ENCODE measurements at places on chromosomes 6 and 20.

- DNase-seq, result no peak
Observed at GRCh38 chr20:31670371-31671228, 32.9 kb downstream of the COX4I2 start.

GRCh38 chr20:50943069-50943468, 11.8 kb upstream of the ADNP start:
- no peak for DNase-seq

DNA sequence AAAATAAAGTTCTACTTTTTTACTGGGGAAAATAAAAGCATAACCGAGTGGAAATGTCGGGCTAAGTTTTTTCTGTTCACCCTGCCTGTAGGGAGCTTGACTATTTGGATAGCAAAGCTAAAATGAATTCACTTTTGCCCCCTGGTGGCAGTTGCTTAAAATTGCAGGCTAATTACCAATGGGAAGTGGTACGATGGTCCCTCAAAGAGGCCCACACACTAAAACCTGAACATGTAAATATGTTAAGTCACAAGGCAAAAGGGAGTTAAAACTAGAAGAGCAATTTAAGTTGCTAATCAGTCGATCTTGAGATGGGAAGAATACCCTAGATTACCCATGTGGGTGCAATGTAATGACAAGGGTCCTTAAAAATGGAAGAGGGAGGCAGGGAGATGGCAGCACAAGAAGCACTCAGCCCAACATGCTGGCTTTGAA, 916 bp upstream of the SUN5 start:
- no peak for DNase-seq

DNA sequence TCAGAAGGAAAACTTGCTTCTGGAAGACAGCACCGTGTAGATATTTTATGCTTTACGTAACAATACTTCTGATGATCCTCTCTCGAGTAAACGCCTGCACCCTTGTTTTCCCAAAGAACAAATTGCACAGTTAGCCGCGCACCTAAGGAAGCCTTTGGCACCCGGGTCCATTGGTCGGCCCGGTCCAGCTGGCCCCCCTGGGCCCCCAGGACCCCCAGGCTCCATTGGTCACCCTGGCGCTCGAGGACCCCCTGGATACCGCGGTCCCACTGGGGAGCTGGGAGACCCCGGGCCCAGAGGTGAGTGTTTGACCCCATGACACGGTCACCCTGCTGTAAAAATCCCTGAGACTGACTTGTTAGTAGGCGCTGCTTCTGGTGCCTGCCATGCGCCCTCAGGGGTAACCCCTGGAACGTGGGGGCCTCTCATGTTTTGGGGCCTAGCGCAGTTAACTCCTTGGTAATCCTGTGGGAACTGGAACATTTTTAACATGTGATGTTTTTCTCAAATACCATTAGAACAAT, 20.2 kb downstream of the COL9A3 start:
- no peak for DNase-seq

GRCh38 chr6:4382362-4382853, 247.0 kb upstream of the ECI2 start:
- no peak for DNase-seq

DNA sequence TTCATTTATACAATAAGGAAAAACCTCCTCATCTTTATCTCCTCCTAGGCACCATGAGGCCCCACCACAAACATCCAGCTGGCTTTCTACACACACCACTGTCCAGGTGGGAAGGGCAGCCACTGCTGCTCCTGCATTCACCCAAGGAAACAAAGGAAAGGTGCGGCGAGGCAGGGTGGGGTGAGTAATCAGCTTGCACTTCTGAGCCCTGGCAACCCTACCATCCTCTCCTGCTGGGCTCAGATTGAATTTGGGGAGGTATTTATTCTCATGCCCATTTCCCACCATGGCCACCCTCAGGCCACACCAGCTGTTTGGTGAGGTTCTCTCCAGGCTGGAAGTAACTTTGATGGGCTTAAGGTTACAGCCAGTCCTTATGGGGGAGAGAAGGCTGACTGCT, 31.2 kb upstream of the SPDEF start:
- no peak for DNase-seq

DNA sequence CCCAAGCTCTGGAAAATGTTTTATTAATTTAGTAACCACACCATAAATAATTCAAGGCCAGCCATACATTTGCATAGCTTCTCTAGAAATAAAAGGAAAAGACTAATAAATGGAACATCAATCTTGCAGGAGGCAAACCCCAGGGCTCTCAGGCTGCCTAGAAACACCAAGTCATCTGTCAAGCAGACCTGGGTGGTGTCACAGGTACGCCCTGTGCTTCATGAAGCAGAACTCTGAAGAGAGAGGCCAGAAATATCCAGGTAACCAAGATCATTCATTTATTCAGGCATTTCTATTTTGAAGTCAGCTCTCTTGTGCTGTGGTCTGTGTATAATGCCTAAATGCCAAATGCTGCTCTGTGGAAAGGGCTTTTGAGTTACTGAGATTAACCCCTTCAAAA, 45.3 kb upstream of the ARMH2 start:
- no peak for DNase-seq

DNA sequence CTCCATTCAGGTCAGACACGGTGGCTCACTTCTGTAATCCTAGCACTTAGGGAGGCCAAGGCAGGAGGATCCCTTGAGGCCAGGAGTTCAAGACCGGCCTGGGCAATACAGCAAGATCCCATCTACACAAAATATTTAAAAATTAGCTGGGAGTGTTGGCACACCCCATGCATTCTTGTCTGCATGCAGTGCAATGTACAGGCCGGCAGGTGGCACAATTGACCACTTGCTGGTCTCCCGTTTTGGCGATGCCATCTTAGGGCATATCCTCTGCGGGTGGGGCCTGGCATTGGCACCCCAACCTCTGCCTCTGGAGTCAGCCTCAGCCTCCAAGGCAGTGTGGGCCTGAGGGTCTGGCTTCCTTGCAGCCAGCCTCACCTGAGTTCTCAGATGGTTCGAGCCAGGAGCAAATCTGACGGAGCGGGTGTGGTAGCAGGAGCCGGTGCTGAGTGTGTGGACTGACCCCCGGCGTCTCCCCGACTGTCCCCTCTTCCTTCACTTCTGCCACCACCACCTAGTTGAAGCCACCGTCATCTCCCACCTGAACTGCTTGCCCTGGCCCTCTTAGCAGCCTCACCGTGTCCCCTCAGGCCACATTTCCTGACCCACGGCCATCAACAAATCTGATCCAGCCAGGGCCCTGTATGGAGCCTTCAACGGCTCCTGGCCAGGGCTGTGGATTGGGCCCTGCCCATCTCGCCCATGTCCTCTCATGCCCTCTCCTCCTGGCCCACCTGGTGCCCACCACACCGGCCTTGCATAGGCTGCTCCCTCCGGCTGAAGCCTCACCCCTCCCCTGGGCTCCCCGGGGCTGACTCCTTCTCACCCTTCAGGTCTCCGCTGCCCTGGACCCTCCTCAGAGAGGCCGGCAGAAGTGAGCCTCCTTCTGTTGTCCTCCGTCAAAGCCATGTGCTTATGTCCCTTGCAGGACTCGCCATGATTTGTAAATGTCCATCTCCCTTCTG, 44.0 kb downstream of the EFCAB8 start:
- peak; percentile 46 for DNase-seq

DNA sequence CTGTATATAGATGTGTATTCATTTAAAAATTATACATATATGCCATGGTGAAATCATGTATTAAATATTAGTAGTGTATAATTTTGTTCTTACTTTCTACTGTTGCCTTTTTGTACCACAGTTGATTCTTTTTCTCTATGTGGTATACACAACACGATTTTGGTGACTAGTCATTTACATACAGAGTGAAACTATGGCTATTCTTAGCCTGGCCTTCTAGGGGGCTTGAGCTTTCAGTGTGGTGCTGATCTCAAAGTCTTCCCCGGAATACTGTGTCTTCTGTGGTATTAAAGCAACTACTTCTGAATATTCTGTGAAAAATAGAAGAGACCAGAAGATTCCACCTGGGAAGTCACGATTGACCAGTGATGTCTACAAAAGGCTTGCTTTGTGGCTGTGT, 301.9 kb downstream of the UTRN start:
- no peak for DNase-seq

DNA sequence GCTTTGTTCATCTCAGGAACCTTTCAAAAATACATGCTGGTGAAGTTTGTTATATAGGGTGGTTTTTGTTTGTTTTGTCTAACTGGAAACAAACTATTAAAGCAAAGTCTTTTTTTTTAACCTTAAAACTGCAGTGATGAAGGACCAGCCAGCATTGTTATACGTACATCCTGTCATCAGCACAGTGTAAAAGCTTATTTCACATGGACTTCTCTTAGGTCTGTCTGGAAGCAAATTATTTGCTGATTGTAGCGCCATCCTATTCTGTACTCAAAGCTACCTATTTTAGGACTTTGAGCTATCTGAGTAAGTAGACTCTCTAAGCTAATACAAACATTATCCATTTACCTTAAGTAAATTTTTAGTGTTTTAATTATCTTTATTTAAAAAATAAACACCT, 61.7 kb downstream of the SNX9 start:
- no peak for DNase-seq

- no peak for DNase-seq
Observed at GRCh38 chr20:21289651-21290050, 13.5 kb upstream of the XRN2 start.

GRCh38 chr20:47825011-47825762, 39.9 kb upstream of the SULF2 start:
- DNase-seq, result no peak
